ENCODE measurements at places on chromosomes 4 and X. TPM values are rescaled to one million over a fixed set of nuclear protein-coding genes. Genes with fewer than 3 reads are reported as not detected.

PNCK gene
- 0.87 TPM for total RNA-seq

DAPP1 gene
- total RNA-seq, result 33.1 TPM

IBSP gene
- not detected for total RNA-seq

GAGE13 gene
- not detected for total RNA-seq

MAGEA10 gene
- not detected for total RNA-seq

DCLK2 gene
- total RNA-seq, result not detected

VSIG1 gene
- total RNA-seq, result 16.2 TPM

GYPE gene
- total RNA-seq, result 0.36 TPM

UNC5C gene
- not detected for total RNA-seq

SYTL5 gene
- not detected for total RNA-seq

CLNK gene
- not detected for total RNA-seq

UGT2A1 gene
- total RNA-seq, result not detected

MAP7D2 gene
- 0.17 TPM for total RNA-seq

WDFY3 gene
- 0.08 TPM for total RNA-seq

VCX gene
- total RNA-seq, result not detected

SH3D19 gene
- total RNA-seq, result not detected

DUSP21 gene
- total RNA-seq, result not detected

DMRTC1 gene
- total RNA-seq, result not detected

PNMA6F gene
- not detected for total RNA-seq

DUSP9 gene
- not detected for total RNA-seq

MAGEE2 gene
- not detected for total RNA-seq

ARHGEF6 gene
- 90.6 TPM for total RNA-seq

MRPS18C gene
- total RNA-seq, result 46.6 TPM

CXCL5 gene
- not detected for total RNA-seq

PCSK1N gene
- 0.38 TPM for total RNA-seq

NLGN4X gene
- total RNA-seq, result not detected

EPGN gene
- total RNA-seq, result not detected

CDKL2 gene
- total RNA-seq, result 0.45 TPM

TMSB15C gene
- 4.1 TPM for total RNA-seq

TRIML2 gene
- not detected for total RNA-seq

TLR7 gene
- 0.07 TPM for total RNA-seq

SLC49A3 gene
- 0.31 TPM for total RNA-seq
